Right ventricle myocardium inferior (tissue), 1 donor: ENCODE measurements at places on chromosomes 4 and X. TPM values are rescaled to one million over a fixed set of nuclear protein-coding genes. Genes with fewer than 3 reads are reported as not detected.

- DNase-seq, result no peak
These were observed 94.5 kb downstream of the DHX15 start for GRCh38 chr4:24489870-24490269.

DNA sequence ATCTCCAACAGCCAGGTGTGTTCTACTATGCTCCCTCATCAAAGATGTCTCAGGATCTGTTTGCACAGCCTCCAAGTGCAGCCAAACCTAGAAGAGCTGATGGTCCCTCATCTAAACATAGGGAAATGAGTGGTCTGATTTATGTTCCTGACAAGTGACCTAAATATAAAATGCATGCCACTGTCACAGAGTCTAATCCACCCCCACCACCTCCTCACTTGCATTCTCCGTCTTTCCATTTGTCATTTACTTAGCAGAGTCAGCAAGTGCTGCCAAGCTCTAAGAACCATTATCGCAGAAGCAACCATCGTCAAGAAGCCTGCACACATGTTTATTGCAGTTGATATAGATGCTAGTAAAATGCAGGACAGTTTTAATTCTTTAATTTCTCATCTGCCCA is 33.1 kb upstream of the VCX3A start:
- DNase-seq, result no peak

DNA sequence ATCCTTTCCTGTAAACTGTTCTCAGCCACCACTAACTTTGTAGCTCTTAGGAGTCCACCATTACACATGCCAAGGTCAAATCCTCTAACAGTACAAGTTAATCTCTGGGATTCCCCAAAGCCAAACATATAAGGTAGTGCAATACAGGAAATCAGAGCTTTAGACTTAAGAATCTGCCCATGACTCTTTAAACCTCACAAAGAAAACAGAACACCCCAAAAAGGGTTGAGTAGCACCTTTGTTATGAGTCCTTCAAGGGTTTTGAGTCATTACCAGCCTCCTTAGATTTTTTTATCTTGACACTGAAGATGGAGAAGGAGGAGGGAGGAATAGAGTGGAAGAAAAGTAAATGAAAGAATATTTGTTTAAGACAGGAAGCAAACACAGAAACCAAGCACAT is 243.9 kb upstream of the SPANXN1 start:
- no peak for DNase-seq

- no peak for DNase-seq
These were observed 16.4 kb downstream of the NSDHL start for GRCh38 chrX:152847281-152847680.

DNA sequence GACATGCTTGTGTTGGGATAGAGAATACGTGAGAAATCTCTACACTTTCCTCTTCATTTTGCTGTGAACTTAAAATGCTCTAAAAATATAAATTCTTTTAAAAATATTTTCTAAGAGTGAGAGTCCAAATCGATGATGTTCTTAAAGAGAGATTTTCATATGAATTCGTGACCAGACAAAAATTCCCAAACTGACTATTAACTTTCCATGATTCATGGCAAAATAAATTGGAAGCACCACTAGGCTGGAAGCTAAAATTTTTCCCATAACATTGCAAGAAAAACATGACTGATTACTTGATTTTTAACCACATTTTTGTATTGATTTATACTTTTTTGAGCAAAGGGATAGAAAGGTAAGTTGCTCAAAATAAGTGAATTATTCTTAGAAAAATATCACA is 201.1 kb downstream of the ANTXR2 start:
- no peak for DNase-seq

DNA sequence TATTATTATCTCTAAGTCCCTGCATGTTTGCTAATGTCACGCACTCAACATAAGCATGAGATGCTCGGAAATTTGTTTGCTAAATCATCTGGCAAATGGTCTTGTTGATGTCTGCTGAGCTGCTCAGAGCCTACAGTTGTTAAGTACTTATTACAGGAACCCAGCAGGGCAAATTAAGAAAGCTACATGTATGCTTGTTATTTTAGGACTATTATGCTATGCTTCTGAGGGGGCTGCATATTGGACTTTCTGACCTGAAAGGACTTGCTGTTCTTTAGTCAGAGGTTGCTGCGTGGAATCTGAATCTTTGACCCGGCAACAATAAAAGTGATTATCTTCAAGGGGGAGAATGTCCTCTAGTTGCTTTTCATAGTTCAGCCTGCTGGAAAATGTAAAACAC is 36.3 kb upstream of the TENM3 start:
- DNase-seq, result no peak

DNA sequence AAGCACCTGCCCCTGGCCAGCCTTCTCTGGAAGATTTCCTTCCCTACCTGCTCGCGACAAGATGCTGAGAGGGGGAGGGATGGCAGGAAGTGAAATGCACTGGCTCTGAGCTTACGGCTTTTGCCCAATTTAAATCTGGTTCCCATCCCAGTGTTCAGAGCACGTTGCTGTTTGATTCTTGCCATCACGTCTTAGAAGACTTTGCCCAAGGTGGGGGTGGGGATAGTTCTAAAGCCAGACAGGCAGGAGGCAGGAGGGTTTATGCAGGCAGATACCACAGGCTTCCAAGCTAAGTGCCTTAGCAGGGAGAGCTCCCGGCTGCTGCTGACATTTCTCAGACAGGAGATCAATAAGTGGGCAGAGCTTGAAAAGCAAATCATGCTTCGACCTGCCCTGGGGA is 393.9 kb downstream of the MID1IP1 start:
- DNase-seq, result no peak

DNA sequence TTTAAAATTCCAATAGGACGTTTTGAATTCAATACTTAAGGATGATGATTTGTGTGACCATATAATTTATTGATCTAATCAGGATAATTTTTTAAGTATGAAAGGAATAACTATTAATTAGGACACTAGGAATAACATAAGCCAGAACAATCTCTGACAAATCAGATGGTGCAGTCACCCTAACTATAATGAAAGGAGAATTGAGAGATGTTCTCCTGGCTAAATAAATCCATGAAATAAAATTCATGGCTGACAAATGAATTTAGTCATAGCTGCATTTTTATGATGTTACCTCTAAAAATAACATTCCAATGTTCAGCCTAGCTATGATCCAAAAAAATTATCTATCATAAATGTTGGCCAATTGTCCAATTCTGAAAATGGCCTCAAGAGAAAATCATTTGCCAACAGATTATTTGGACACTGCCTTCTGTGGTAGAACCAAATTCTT is 190.6 kb upstream of the NEIL3 start:
- no peak for DNase-seq

DNA sequence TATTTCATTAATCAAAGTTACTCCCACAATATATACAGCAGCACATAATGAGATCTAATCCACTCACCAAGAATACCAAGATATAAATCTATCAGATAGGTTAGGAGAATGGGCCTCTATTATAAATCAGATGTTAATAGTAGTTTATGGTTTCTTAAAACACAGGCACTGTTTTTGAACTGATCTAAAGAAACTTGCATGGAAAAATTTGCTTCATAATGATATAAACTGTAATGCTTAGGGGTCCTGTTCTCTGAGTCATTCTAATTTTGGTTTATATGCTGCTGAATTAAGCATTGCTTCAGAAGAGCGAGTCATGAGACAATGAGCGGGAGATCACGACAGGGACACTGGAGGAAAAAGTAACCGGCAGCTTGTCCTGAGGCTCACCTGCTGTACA is 113.3 kb upstream of the OTUD4 start:
- no peak for DNase-seq

- DNase-seq, result no peak
These were observed 260.8 kb downstream of the BCOR start for GRCh38 chrX:39836802-39837420.

DNA sequence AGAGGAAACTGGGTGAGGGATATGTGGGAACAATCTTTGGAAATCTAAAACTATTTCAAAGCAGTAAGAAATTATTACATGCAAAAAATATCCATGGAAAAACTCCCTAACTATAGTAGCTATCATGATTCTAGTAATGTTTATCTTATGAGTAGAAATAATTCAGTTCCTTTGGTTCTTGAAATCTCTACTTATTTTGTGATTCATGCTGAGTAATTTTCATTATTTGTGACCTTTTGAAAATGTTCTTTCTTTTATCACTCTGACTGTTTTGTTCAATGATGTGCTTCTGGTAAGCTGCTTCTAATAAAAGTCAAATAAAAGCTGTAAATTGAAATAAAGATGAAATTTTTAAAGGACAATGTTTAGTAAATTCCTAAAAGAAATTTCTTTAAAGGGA is 40.4 kb upstream of the MAGEB10 start:
- no peak for DNase-seq

DNA sequence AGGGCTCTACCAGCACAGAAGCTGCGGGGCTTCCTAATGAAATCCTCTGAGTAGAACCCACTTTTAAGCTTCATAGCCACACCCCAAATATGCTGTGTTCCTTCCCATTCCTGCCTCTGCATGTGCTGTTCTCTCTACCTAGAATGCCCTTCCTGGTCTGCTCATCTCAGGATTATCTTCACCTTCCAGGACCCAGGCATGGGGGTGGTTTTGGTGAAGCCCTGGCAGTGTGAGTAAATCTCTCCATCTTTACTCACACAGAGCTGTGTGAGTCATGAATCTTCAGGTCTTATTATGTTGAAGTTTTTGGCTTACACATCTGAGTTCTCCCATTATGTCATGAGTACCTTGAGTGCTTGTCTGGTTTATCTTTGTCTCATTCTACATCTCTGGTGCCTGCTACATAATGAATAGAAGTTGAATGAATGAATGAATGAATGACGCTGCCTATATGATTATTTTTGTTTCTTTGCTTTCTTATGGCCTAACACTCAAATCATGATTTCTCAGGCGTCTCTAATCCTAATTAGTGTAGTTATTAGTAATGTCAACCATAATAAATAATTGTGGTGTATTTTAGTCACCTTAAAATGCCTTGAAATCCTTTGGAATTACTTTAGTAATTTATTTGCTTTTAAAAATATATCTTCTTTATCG is 41.9 kb downstream of the HADH start:
- DNase-seq, result no peak

- no peak for DNase-seq
These were observed 174.1 kb downstream of the DCLK2 start for GRCh38 chr4:150252306-150252705.

DNA sequence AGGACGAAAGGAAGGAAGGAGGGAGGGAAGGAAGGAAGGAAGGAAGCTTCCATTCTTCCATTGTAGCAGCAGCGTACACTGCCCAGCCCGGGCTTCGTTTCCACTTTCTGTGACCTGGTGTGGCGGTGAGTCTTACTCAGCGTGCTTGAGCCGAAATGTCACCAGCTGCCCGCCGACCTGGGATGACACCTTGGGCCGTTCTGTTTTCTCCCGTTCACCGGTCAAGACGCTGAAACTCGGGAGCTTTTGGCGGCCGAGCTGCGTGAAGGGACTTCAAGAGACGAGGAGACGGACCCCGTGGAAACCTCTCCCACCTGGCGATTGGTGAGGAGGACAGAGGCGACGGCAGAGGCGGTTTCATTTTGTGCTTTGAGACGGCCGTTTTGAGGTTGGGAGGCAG is 47.1 kb upstream of the PPP2R3B start:
- no peak for DNase-seq

DNA sequence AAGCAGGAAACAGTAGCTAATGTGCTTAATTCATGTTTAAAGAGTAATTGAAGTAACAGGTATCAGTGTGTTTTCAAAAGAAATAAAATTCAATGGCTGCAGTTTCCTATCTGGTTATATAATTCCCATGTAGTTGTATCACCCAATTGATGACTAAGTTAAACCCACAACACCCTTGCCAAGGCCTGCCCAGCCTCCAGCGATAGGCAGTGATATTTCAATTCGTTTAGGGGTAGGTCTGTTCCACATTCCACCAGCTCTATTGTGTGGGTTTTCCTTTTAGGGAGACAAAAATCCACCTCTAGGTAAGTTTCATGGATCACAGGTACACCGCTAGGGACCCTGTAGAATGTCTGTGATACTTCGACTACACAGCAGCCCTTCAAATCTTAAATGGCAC is 24.7 kb upstream of the MXRA5 start:
- DNase-seq, result no peak

DNA sequence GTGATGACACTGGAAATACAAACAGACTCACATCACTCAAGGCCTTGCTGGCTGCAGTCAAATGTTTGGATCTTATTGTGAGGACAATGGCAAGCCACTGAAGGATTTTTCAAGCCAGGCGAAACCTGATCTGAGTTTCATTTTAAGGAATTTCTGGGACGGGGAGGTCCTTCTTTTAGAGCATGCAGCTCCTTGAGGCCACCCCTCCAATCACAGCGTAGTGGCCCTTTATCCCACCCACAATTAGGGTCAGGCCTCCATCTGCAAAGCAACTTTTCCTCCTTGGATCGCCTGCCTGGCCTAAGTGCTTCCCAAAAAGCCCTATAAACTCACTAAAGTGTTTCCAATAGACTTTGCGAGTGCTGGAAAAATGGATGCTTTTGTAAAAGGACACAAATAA is 115.5 kb downstream of the EFHC2 start:
- DNase-seq, result no peak

DNA sequence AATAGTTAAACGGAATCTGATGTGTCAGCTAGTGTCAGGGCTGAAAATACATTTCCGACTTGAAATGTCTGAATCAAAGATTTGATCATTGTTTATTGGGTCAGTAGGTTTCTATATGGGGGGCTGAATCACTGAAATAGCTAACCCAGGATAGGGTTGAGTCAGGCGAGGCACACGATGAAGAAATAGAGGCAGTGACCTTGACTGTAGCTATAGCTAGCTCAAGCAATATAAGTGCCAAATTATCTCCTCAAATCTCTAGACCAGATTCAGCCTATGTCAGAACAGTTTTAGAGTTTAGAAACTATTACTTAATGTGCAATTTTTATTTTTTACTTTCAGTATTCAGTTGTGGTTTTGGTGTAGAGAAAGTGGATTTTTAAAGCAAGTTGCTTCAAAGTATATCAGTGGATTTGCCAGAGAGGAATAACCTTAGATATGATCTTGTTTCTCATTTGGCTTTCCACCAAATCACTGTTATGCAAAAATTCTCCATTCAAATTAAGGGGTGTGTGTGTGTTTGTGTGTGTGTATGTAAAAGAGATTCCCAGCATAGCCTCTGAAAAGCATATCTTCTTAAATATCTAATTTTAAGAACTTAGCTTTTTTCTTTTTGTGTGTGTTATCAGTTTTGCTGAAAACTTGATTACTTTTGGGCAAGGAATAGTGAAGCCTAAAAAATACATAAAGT is 100.3 kb upstream of the RPL34 start:
- no peak for DNase-seq

- DNase-seq, result no peak
These were observed 5.5 kb upstream of the TMEM255A start for GRCh38 chrX:120316587-120317283.

DNA sequence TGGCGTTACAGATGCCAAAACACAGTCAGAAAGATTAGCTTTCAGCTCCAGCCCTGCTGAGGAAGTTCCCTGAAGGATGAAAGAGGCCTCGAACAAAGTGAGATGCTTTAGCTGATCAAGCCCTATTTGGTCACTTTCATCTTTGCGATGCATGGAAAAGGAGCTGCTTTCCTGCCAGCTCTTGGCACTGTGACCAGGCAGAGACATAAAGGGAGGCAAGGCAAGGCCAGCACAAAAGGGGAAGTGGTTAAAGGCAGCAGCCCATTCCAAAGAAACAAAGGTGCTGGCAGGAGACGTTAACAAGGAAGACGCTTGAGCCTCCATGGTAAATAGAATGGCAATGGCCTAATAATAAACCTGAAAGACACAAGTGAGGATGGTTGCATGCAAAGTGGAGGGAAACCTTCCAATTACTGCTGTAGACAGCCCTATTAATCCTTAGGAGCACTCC is 617.1 kb upstream of the INTU start:
- no peak for DNase-seq

The PLXNA3 gene
- 23.2 TPM for total RNA-seq

The HS3ST1 gene
- 1.4 TPM for total RNA-seq

The DGKK gene
- total RNA-seq, result not detected

The SFRP2 gene
- total RNA-seq, result not detected

The SLIT2 gene
- total RNA-seq, result 12.1 TPM

The GJB1 gene
- not detected for total RNA-seq

The PPBP gene
- 0.35 TPM for total RNA-seq

The TKTL1 gene
- total RNA-seq, result 13.0 TPM
